ENCODE measurements at places on chromosomes 7 and 10.

- no peak for DNase-seq
Observed at GRCh38 chr10:24463611-24464426, 254.9 kb downstream of the KIAA1217 start.

GRCh38 chr10:45443101-45444009 lies 69.3 kb downstream of the ALOX5 start:
- no peak for DNase-seq

GRCh38 chr10:24884316-24884715 lies 68.1 kb downstream of the PRTFDC1 start:
- DNase-seq = no peak

- DNase-seq = no peak
Observed at GRCh38 chr7:115086146-115086841, 164.4 kb downstream of the MDFIC start.

GRCh38 chr7:81707196-81707595 lies 62.7 kb downstream of the HGF start:
- DNase-seq = no peak

DNA sequence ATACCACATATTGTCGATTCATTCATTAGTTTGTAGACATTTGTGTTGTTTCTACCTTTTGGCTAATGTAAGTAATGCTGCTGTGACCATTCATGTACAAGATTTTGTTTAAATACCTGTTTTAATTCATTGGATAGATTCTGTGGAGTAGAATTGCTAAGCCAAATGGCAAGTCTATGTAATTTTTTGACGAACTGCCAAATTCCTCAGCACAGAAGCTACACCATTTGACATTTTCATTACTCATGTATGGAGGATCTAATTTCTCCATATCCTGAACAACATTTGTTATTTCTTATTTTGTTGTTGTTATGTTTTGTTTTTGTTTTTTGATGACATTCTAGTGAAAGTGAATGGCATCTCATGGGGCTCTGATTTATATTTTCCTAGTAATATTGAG lies 1351.3 kb upstream of the SORCS1 start:
- no peak for DNase-seq

- DNase-seq = no peak
Observed at GRCh38 chr7:92837000-92837749, 802 bp upstream of the CDK6 start.

GRCh38 chr7:131557652-131558385 lies 1.4 kb upstream of the PODXL start:
- no peak for DNase-seq

DNA sequence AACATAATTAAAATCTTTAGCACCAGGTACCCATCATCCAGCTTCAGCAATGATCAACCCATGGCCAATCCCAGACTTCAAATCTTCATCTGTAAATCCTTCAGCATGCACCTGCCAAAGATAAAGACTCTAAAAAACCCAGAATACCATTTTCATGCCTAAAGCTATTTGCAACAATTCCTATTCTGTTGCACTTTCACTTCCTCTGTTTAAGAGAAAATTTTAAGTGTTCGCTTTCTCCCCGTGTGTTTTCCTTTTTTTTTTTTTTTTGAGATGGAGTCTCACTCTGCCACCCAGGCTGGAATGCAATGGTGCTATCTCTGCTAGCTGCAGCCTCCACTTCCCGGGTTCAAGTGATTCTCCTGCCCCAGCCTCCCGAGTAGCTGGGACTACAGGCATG lies 31.8 kb upstream of the HTR5A start:
- DNase-seq = no peak

Measured in stimulated activated CD4-positive, alpha-beta T cell treated with anti-CD3 and anti-CD28 coated beads, Interleukin-2, amount 100 ng/mL, for 4 hours (primary cell).